ENCODE measurements at places on chromosomes 11 and 22. TPM values are rescaled to one million over a fixed set of nuclear protein-coding genes. Genes with fewer than 3 reads are reported as not detected.

DNA sequence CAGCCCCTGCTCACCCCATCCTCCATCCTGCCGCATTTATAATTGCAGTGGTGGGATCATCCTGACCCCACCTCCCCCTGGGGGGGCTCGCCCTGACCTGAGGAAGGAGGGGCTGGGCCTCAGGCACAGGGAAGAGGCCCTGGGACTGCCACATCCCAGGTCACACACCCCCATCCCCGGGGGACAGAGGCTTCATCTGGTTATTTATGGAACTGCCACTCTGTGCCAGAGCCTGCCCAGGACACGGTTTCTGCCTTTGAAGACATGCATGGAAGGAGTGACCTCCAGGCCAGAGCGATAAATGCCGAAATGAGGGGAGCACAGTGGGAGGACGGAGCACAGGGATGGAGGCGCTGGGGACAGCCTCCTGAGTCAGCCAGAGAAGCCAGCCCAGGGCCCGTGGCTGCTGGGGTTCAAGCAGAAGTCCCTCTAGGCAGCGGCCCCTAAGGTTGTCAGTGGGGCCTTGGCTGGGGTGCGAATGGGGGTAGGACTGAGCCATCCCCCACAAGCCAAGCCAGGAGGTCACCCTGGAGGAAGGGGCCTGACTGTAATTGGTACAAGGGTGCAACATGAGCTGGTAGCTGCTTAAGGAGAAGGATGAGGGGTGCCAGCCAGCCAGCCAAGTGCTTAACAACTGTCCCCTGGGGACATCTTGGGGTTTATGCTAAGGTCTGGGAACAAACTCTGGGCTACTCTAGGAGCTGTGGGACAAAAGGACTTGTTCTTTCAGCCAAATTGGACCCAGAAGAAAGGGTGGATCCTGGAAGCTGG lies 51.4 kb upstream of the SHISAL1 start:
- DNase-seq: no peak

DNA sequence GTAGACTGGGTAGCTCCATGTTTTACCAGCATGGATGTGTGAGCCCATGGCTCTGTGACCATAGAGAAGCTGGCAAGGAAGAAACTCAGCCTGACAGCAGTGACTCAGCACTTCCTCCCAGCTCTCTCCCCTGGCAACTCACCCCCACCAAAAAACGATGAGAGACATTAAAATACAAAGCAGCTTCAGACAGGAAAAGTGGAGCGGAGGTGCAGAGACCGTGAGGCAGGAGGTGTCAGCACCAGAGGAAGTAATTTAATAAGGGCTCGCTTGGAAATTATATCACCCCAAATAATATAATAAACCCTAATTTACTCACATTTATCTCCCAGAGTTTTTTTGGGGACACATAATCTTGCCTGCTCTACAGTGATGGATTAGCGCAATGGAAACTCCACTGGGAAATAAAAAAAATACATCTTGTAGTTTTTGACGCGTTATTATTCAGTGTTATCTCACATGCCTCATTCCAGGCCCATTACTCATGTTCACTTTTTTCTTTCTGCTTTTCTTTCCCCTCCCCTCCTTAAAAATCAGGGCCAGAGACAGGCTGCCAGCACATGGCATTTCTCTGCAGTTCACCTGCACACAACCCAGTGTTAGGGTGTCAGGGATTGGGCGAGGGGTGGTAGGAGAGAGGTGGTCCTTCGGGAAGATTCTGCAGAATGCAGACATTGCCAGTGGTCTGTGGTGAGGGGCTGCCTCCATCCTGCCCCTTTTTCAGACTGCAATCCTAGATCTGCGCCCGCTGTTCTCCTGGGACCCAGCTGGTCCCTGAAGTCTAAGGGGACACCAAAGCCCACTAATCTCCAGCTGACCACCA lies 170.8 kb downstream of the BUD13 start:
- no peak for DNase-seq

GRCh38 chr11:72425053-72425980 lies 9.0 kb downstream of the CLPB start:
- DNase-seq: no peak

DNA sequence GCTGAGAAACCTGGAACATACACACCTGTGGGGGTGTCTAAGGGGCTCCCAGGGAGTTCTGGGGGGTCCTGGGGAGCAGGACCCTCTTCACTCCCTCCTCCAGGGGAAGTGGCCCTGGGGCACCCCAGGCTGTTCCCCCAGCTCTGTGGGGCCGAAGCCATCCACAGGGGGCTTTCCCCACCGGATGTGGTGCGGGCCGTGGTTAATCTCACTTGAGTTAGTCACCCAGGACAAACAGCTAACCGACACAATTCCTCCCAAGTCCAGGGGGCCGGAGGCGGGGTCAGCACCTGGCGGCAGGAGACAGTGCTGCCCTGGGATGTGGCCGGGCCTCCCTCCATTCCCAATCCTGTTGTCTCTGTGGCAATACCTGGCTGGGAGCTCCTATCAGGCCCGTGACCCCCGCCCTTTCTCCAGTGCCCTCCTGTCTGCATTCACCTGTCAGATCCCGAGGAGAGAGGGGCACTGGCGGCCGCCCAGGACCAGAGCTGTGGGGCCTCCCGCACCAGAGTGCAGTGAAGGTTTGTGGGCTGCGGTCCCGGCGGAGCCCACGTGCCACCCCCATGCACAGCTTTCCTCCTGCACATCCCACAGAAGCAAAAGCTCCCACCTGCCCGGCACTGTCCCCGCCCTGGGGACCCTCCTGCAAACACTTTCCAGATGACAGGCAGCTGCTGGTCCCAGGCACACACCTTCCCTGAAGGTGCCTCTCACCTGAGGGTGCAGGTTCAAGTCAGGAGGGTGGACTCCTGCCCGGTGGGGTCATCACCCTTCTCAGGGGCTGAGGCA lies 5.2 kb upstream of the MUC5AC start:
- no peak for DNase-seq

DNA sequence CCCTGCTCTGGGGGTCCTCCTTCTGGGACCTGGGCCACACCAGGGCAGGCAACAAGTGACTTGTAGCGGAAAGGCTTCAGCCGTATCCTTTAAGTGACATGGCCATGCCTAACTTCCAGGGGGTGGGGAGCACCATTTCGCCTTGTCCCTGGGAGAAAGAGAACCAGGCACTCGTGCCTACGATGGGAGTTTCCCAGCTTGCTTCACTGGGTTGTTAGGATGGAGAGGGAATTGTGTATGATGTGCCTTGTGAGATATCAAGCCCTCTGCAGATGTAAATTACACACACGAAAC lies 151.4 kb downstream of the CACNA1I start:
- no peak for DNase-seq

- DNase-seq: no peak
These were observed at the start of gene NAALAD2 for GRCh38 chr11:90134478-90135003. NAALAD2 (plus strand) TSS chr11:90134663; CDS start chr11:90134759, 96 bp downstream.

- no peak for DNase-seq
These were observed 53.7 kb downstream of the TBC1D22A start for GRCh38 chr22:46815896-46816731.

GRCh38 chr11:67024966-67025365 lies 2.0 kb downstream of the SYT12 start:
- no peak for DNase-seq

GRCh38 chr11:75625991-75626888 lies 42.6 kb downstream of the MAP6 start:
- DNase-seq: peak; percentile 40

- DNase-seq: no peak
These were observed 151.6 kb downstream of the FAT3 start for GRCh38 chr11:92376146-92376599.

GRCh38 chr11:109048098-109048497 lies 373.9 kb upstream of the C11orf87 start:
- no peak for DNase-seq

DNA sequence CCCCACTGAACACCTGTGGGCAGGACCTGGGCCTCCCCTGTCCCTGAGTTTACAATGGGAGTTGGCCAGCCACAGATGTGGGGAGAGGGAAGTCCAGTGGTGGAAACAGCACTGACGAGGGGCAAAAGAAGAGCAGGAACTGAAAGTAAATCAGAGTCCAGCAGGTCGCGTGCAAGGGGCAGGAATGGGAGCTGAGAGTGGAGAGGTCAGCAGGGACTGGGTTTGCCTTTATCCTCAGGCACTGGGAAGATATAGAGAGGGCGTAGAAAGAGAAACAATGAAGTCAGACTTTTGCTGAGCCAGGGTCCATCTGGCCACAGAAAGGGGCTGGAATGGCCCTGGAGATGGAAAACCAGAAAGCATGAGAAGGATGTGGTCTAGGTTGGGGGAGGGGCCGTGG lies 8.5 kb downstream of the P2RY6 start:
- DNase-seq: no peak

- DNase-seq: no peak
These were observed 23.4 kb upstream of the KRTAP5-6 start for GRCh38 chr11:1673446-1674172.

DNA sequence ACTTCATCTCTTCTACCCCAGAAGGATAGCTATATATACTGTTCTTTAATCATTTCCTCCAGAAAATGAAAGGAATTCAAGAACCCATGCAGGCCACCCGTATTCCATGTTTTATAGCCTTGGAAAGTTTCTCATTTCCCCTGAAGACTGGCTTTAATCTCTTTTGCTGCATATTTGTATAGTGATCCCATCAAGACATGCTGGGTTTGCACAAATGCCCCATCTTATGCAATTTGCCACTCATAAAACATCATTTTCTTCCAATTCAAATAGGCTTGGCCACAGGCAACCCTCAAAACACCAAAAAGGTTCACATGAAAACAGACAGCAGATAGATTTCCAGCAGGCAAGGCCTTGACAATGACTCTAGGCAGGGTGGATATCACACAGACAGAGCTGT lies 28.3 kb upstream of the APOA1 start:
- no peak for DNase-seq

DNA sequence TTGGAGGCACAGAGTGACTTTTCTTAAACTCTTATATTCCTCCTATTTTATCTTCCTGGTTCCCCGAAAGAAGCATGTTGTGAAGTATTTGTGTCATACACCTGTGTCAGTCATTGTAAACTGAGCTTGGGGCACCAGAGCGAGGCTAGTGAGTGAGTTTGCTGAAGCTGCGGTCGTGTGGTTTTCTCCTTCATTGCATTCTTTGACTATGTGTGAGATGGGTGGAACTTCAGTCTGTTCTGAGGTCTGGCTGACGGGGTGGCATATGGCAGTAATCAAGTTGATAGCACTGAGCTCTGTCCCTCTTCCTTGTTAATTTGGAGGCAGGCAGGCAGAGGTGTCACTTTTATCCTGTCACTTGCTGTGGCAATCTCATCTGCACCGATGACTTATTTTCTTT lies 4.2 kb downstream of the VPS26B start:
- no peak for DNase-seq

- DNase-seq: no peak
These were observed 39.7 kb upstream of the TTLL12 start for GRCh38 chr22:43226377-43227238.

DNA sequence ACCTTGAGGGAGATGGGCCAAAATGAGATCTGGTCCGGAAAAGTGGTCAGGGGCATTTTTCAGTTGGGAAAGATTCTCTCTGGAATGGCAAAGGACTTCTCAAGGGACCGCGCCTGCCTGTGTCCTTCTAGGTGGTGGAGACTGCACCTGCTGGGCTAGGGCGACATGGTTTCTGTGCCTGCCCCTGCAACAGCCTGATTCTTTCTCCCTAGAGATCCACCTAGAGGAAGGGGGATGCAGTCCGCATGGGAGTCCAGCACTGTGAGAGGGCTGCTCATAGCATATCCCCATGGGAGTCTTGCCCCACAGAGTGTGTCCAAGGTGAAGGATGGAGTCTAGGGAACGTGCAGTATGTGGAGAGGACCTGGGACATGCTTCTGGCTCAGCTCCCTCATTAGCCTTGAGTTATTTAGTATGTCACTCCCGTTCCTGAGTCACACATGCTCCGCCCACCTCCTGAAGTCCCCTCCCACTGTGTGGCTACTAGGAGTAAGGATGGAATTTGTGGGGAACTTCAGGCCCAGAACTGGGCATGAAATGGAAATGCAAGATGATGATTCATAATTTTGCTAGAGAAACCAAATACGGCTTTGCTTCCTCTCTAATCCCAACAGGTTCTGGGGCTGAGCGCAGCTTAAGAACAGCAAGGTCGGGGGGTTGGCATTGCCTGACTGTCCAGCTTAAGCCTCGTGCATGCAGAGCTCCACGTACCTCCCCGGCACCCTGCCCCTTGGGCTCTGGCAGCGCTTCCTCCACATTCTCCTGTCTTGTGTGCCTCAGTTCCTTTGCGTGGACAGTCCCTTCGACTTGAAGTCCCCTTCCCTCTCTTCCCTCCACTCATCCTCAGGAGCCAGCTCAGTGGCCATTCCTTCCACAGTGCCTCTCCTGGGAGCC lies 35.0 kb downstream of the GRIK4 start:
- DNase-seq: peak; percentile 89

DNA sequence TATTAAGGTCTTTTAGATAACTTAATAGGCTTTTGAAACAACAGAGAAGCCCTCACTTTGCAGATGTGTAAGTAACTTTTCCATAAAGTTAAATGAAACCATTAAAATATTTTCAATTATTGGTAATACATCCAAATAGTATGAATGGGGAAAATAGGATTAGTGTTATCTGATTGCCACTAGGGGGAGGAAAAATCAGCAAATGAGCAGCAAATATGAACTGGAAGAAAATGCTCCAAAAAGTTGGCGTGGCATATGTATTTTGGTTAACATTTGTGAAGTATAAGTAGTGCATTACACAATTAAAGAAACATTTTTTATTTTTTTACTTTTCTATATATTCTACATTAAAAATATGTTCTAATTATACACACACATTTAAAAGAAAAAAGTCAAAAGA lies 259.8 kb upstream of the ANO5 start:
- no peak for DNase-seq

GRCh38 chr11:72333661-72334060 lies 89.7 kb upstream of the PHOX2A start:
- no peak for DNase-seq

GRCh38 chr11:68457216-68457897 lies 3.2 kb upstream of the PPP6R3 start:
- DNase-seq: no peak

Gene LINC01488
- not detected for total RNA-seq
